ENCODE measurements at places on chromosomes 11 and 22.

GRCh38 chr11:16080688-16081381 is 275.5 kb downstream of the SOX6 start:
- no peak for DNase-seq

- no peak for DNase-seq
These were observed 3.0 kb downstream of the PNPLA2 start for GRCh38 chr11:821512-822371.

DNA sequence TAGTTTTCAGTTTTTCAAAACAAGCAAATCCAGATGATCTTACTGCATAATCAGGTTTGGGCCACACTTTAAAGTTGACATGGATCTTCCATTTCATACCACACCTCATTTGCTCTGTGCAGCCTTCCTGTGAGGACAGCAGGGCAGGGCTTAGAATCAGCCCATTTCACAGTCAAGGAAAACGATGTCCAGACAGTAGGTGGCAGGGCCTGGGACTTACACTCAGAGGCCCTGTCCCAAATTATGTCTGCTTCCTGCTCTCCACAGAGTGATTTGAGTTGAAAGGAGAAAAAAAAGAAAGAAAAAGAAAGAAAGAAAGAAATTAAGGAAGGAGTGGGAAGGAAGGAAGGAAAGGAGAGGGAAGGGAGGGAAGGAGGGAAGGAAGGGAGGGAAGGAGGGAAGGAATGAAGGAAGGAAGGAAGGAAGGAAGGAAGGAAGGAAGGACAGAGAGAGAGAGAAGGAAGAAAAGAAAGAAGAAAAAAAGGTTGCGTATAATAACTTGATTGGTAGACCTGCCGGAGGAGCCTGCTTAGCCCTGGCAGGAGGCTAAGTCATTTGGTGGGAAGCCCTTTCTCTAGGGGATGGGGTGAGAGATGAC is 23.6 kb downstream of the TSKU start:
- DNase-seq = no peak

- DNase-seq = peak; percentile 96
These were observed 448.0 kb downstream of the MIAT start for GRCh38 chr22:27105142-27106025.

DNA sequence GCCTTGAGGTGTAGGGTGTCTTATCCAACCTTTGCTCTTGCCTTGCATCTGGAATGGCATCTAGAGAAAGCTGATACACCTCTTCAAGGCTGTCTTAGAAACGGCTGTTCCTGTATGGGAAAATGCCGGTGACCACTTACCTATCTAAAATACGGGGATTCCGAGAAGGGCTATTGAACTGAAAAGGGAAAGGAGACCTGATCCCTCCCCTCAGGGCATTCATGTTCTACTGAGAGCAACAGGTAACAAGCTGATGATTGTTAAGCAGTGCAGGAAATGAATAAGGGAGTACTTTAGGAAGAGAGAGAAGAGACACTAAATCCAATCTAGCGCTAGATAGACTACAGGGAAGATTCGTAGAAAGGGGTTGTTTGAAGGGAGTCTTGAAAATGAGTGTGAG is 1388.1 kb downstream of the FAM181B start:
- no peak for DNase-seq
